ENCODE measurements at places on chromosomes 7 and 10. TPM values are rescaled to one million over a fixed set of nuclear protein-coding genes. Genes with fewer than 3 reads are reported as not detected.

Gene DUS4L
- polyA plus RNA-seq, result 5.7 TPM

Gene IKZF5
- 3.8 TPM for polyA plus RNA-seq

Gene NODAL
- not detected for polyA plus RNA-seq

Gene CRHR2
- polyA plus RNA-seq, result 1.2 TPM

Gene XRCC2
- 0.29 TPM for polyA plus RNA-seq

Gene FAM180A
- polyA plus RNA-seq, result 11.3 TPM

Gene PIK3AP1
- polyA plus RNA-seq, result 1.5 TPM

DNA sequence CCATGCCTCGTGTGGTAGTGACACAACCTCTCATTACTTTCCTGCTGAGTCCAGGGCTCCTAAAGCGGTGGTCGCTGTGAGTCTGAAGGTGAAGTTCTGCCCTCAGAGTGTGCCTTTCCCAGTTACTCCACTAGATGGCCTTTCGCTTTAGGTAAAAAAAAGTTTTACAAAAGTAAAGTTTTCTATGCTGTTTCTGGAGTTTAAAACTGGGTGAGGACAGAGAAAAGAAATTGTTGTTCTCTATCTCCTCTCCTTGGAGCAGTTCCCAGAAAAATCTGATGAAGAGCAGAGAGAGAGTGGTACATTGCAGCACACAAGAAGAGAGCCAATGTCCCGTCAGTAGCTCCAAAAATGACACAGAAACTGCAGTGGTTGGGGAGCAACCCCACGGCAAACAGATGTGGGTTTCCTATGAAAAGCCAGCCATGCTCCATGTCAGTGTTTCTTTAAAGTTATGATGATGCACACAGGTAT lies 257.1 kb downstream of the GLI3 start:
- no peak for DNase-seq

DNA sequence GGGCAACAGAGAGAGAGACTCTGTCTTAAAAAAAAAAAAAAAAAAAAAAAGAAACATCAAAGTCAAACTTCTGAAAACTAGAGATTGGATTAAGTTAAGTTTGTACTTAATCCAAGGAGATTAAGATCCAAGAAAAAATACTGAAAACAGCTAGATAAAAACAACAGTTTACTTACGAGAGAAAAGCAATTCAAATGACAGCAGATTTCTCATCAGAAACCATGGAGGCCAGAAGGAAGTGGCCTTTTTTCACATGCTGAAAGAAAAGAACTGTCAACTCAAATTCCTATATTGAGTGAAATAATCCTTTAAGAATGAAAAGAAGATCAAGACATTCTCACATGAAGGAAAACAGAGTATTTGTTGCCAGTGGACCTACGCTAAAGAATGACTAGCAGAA lies 5.4 kb upstream of the CCDC71L start:
- DNase-seq, result no peak

- DNase-seq, result no peak
Measured at GRCh38 chr10:51080311-51081006, 6.2 kb downstream of the PRKG1 start.

GRCh38 chr7:1579481-1580421 lies 9.9 kb upstream of the PSMG3 start:
- peak; percentile 81 for DNase-seq

GRCh38 chr10:641149-642010 lies 48.1 kb downstream of the DIP2C start:
- DNase-seq, result no peak

DNA sequence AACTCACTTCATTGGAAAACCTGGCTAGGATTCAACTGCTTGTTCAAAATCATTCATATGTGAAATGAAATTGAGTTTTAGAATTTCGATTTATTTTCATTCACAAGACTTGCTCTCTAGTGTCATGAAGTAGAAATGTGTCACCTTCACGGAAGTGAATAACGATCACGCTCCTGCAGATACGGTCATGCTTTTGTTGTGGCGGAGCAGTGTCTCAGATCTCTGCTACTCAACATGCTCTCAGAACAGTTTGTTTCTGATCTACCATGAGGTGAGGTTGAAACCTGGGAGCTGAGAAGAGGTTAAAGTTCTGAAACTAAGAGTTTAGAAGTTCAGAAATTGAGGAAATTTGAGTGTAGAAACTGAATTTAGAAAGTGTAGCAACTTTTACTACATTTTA lies 13.8 kb upstream of the PITRM1 start:
- DNase-seq, result no peak

DNA sequence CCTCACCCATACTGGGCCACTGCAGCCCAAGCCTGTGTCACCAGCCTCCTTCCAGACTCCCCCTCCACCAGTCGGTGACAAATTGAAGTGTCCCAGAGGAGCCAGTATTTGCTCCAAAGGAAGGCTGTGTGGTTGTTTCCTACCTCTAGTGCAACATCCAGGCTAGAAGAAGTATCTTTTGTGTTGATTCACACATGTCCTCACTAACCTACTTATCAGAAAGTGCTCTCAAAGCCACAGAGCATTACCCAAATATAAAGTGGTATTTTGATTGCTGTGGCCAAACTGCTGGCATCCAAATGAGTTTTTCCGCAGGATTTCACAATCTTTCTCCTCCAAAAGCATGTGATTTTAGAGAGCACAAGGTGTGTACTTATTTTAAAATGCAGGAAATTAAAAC lies 134.8 kb downstream of the CUL2 start:
- DNase-seq, result no peak

- no peak for DNase-seq
Measured at GRCh38 chr7:128234476-128235026, 6.5 kb upstream of the LEP start.

DNA sequence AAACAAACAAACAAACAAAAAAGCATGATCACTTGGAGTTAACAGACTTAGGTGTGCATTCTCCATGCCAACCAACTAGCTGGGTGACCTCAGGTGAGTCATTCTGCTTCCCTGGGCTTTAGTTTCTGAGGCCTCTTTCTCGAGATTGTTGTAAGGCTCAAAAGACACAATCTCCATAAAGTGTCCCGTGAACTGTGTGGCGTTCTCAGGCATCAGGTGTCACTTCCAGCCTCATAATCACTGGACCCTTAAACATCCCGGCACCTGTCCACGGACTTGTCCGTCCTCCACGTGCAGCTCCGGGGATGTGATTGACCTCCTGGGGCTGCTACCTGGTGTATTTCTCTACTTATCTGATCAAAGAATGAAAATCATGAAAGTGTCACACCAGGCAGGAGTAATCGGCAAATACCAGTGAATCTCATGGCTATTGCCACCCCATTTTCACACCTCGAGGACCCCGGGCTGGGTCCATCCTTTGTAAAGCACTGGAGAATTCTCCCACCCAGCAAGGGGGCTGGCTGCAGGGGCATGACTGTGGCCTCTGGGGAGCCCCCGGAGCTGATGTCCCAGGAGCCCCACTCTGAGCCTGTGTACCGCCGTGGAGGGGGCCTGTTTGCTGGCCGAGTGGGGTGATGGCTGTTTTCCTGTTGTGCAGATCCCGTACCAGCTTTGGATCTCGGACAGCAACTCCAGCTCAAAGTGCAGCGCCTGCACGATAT lies 189.8 kb upstream of the SH2B2 start:
- DNase-seq, result no peak

DNA sequence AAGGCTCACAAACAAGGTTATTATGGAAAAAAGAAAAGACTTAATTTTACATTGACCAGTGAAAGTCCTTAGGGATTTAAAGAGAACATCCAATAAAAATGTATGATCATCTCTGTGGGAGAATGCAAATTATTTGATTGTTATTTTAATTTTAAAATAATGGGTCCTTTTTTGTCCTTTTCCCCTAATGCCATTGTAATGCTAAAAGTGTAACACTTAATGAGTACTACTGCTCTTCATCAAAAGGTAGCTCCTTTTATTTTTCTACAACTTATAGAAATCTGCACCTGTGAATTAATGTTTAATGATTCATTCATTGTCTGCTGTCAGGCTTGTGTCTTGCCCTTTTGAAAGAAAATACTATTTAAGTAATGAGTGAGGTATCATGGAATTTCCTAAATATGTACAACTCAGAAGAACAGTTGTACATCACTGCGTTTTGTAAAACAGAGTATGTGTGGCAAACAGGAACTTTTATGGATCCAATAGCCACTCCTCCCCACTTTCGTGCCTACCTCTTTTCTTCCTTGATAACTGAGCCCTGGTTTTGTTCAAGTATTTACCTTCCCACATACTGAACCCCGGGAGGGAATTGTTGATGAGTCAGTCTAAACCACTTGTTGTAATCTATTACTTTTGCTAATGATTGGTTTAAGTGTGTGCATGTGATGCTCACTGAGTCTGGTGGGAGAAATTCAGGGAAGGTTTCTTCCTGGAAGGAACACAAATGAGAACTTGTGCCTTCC lies 19.9 kb upstream of the TRUB1 start:
- DNase-seq, result no peak

GRCh38 chr7:50085344-50085743 lies 7.7 kb downstream of the ZPBP start:
- no peak for DNase-seq

DNA sequence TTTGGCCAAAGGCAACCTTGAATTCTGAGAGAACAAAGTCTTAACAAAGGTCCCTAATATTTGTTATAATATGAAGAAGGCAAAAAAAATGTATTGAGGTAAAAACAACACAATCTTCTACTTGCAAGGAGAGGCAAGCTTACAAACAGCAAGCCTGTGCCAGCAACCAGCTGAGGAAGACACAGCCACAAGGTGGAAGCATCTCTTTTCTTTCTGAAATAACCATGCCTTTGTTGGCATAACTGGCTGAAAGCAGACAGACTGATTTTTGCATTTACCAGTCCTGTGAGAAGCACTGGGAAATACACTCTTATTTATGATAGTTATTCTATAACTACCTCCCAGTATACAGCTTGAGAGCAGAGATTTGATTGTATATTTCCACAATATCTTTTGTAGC lies 292.0 kb downstream of the PHTF2 start:
- DNase-seq, result no peak

- no peak for DNase-seq
Measured at GRCh38 chr7:37999673-38000072, 79.2 kb downstream of the EPDR1 start.

DNA sequence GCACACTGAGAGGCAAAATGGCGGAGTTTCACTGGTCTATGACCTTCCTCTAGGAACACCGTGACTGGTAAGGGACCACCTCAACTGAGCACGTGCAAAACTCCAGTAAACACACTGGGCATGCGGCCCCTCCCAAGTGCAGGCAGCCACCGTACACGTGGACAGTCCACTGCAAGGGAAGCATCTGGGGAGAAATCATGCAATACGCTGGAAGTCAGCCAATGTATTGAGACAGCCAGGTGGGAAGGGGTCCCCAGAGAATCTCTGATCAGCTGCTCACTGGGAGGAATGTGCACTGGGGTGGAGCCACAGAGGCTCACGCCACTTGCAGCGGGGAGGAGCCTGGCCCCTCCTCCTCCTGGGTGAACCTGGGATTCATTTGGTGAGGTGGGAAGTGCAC lies 49.3 kb downstream of the CFAP46 start:
- DNase-seq, result no peak
